SJCRH30 (cell line): ENCODE measurements at places on chromosomes 5 and 9. TPM values are rescaled to one million over a fixed set of nuclear protein-coding genes. Genes with fewer than 3 reads are reported as not detected.

GRCh38 chr5:10660720-10661387 lies 97.0 kb downstream of the ANKRD33B start:
- H3K36me3 ChIP-seq = no peaks in the 10 kb centered on the region
- peaks cover 3% of the 10 kb centered on the region; the same call in 1 of the 2 replicates for H3K4me1 ChIP-seq
- no peaks in the 10 kb centered on the region for H3K27me3 ChIP-seq
- no peak overlapping the region for H3K27ac ChIP-seq

DNA sequence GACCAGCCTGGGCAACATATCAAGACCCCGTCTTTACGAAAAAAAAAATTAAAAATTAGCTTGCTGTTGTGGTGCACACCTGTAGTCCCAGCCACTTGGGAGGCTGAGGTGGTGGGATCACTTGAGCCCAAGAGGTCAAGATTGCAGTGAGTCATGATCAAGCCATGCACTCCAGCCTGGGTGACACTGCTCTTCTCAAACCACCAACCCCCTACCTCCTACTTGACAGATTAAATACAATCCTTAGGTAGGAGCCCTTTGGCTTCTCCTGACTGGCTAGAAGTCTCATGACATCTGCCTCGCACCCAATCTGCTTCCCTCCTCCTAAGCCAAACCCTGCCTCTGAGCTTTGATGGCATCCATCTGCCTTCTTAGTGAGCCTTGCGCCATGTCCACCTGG lies 11.6 kb upstream of the FBP1 start:
- no peak for DNase-seq
- H3K27ac ChIP-seq = no peak overlapping the region
- no peak overlapping the region for H3K4me3 ChIP-seq
- H3K27me3 ChIP-seq = no peaks in the 10 kb centered on the region
- H3K4me1 ChIP-seq = no peaks in the 10 kb centered on the region

- no peaks in the 10 kb centered on the region for H3K36me3 ChIP-seq
- peaks cover 4% of the 10 kb centered on the region; the same call in 1 of the 2 replicates for H3K4me1 ChIP-seq
- no peaks in the 10 kb centered on the region for H3K27me3 ChIP-seq
- no peak overlapping the region for H3K4me3 ChIP-seq
Observed at GRCh38 chr9:133664173-133665050, 28.2 kb downstream of the DBH start.

DNA sequence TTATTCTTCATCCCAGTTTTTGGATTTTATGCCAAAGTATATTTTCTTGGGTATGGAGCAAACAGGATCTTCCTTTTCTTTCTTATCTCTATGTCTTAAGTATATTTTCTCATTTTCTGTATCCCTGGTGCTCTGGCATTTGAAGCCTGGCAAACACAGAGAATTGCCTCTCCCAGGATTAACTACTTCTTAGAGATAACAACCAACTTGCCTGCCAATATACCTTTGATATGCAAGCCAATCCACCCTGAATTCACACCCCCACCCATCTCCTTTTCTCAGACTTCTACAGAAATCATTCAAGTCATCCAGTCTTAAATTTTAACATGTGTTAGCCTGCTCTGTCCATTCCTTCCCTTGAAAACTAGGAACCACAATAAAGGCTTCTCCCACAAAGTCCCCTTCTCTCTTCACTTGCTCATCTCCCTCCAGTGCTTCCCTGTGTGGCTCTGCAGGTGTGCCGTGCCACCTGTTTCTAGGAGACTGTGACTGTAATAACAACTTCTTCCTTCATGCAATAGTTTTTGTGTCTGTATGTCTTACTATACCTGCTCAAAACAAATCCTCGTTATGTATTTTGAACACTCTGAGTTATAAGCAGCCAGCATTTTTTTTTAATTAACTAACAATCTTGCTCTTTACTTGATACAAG lies 649.7 kb upstream of the RIOK2 start:
- no peak overlapping the region for H3K4me3 ChIP-seq
- H3K27me3 ChIP-seq = no peaks in the 10 kb centered on the region
- DNase-seq = no peak
- H3K4me1 ChIP-seq = peaks cover 2% of the 10 kb centered on the region

CBY3 gene
- not detected in 2 replicates for total RNA-seq

DNA sequence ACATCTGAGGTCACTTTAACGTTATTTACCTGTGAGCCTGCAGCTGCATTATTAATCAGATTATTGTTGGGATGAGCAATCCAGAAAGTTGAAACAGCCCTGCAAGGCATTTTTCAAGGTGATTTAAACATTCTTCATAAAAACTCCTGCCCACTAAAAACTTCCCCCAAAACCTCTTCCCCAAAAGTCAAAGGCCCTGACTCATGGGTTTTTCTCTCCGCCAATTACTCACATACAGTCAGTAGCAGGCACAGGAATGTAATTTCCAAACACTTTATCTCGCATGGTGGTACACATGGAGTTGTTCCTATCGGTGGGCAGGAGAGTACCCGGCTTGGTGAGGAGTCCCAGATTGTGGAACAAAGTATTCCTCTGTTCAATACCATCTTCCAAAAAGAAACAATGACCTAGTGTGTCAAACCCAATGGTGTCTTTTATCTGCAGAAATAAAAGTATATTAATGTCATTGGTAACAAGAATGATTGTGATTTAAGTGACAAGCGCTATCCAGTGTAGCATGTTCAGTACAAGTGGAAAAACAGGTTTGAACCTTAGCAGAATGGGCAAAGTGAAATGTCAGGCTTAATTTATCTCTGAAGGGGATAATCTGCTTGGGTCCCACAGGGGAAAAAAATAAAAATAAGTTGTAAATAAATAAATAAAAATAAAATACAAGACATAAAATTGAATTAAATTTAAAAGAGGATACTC lies 38.3 kb downstream of the CEMIP2 start:
- peaks cover 22% of the 10 kb centered on the region for H3K4me1 ChIP-seq
- no peaks in the 10 kb centered on the region for H3K27me3 ChIP-seq
- peaks cover 27% of the 10 kb centered on the region for H3K36me3 ChIP-seq
- no peak overlapping the region for H3K27ac ChIP-seq

FREM1 gene
- total RNA-seq = 10.4 and 12.4 TPM in 2 replicates

CRB2 gene
- 0.08 TPM in 1 of 2 replicates, not detected in the other for total RNA-seq

GRCh38 chr5:14270209-14270702 lies 127.1 kb downstream of the TRIO start:
- no peak overlapping the region for H3K4me3 ChIP-seq
- H3K27ac ChIP-seq = peak overlapping the region; percentile 22; the same call in 1 of the 2 replicates
- no peaks in the 10 kb centered on the region for H3K27me3 ChIP-seq
- no peaks in the 10 kb centered on the region for H3K36me3 ChIP-seq
- DNase-seq = peak; percentile 56

DNA sequence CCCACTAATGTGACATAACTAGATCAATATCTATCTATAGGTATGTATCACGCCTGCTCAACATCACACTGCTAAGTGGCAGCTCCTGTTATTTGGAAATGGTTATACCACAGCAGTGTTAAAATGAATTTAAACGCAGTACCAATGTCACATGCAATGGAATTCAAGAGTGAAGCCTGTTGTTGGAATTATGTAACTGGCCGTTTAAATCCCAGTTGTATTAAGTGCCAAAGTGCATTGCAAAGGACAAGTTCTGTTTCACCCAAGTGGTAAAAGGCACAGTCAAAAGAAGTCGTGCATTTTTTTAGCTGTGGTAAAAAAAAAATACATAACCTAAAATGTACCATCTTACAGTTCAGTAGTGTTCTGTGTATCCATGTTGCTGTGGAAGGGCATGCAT lies 4.3 kb downstream of the NTRK2 start:
- DNase-seq = no peak
- H3K36me3 ChIP-seq = no peaks in the 10 kb centered on the region
- no peak overlapping the region for H3K4me3 ChIP-seq

DNA sequence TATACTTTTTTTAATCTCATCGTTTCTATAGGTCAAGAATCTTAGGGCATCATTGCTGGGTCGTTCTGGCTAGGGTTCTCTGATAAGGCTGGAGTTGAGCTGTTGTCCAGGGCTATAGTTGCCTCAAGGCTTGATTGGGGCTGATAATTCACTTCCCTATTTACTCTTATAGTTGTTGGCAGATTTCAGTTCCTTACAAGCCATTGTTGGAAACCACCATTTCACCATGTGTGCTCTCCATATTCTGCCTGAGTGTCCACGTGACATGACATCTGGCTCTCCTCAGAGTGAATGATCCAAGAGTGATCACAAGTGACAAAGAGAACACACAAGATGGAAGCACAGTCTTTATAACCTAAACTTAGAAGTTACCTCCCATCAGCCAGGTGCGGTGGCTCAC lies 852.2 kb downstream of the EFNA5 start:
- H3K4me1 ChIP-seq = no peaks in the 10 kb centered on the region
- no peak for DNase-seq
- no peak overlapping the region for H3K4me3 ChIP-seq
- no peak overlapping the region for H3K27ac ChIP-seq

GRCh38 chr5:36389245-36389644 lies 87.5 kb upstream of the RANBP3L start:
- no peak for DNase-seq
- H3K4me1 ChIP-seq = no peaks in the 10 kb centered on the region
- H3K36me3 ChIP-seq = no peaks in the 10 kb centered on the region
- H3K4me3 ChIP-seq = no peak overlapping the region
- H3K27ac ChIP-seq = no peak overlapping the region
- no peaks in the 10 kb centered on the region for H3K27me3 ChIP-seq

DNA sequence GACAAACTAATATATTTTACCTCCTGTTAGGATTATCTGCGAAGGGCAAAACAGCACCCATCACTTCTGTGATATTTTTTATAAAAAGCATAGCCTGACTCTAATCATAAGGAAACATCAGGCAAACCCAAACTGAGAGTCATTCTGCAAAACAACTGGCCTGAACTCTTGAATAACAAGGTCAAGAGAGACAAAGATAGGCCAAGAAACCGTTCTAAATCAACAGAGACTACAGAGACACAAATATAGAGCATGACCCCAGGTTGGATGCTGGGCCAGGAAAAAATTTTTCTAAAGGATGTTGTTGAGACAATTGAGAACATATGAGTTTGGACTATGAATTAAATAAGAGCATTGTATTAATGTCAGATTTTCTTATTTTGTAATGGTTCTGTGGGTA lies 384.9 kb downstream of the NFIB start:
- H3K36me3 ChIP-seq = no peaks in the 10 kb centered on the region
- no peak overlapping the region for H3K4me3 ChIP-seq

MGAT1 gene
- 85.6 and 88.5 TPM in 2 replicates for total RNA-seq

NTRK2 gene
- total RNA-seq = under 0.01 TPM in 1 of 2 replicates, not detected in the other

GRCh38 chr9:134356496-134357470 lies 30.5 kb downstream of the RXRA start:
- DNase-seq = no peak
- no peaks in the 10 kb centered on the region for H3K4me1 ChIP-seq
- no peak overlapping the region for H3K4me3 ChIP-seq
- no peaks in the 10 kb centered on the region for H3K27me3 ChIP-seq
- no peak overlapping the region for H3K27ac ChIP-seq
- no peaks in the 10 kb centered on the region for H3K36me3 ChIP-seq

DNA sequence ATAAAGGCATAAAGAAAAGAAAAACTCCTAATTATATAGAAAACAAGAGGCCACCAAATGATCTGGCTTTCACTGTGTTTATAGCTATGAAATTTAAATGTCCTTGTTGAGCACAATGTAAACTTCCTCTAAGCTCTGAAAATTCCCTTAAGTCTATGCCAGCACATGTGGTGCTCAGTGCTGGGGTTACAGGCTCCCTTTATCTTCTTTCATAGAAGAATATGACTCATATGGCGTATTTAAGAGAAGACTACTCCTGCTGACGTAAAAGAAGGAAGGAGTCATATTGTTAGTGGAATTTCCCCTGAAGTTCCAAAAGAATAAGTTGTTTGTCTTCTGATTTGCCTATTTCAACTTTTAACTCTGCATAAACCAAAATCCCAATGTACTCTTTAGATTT lies 30.4 kb downstream of the RNF145 start:
- DNase-seq = peak; percentile 75
- peak overlapping the region; percentile 28 for H3K27ac ChIP-seq
- H3K4me1 ChIP-seq = peaks cover 28% of the 10 kb centered on the region
- no peaks in the 10 kb centered on the region for H3K27me3 ChIP-seq

DNA sequence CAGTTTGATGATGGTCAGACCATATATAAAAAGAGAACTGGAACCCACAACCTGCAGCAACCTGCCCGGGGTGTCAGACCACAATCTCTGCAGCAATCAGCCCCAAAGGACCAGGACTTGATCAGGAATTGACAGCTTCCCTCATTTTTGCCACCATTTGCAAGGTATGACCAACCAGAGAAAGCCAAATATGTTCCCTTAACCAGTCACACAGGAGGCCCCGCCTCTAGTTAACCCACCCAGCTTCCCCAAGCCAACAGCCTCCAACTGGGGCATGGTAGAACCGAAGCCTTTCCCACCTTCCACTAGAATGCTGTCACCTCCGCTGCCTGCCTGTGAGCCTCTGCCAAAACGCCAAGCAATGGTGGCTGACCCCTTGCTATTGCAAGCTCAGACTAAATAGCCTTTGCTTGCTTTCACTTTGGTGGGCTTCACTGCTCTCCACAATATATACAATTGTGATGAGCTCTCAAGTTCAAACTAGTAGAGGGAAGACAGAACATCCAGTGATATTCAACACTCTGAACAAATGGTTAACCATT lies 86.3 kb downstream of the AK8 start:
- peaks cover 8% of the 10 kb centered on the region; the same call in 1 of the 2 replicates for H3K27me3 ChIP-seq
- no peaks in the 10 kb centered on the region for H3K4me1 ChIP-seq
- no peak overlapping the region for H3K27ac ChIP-seq
- no peak for DNase-seq
- no peaks in the 10 kb centered on the region for H3K36me3 ChIP-seq

PAEP gene
- not detected in 2 replicates for total RNA-seq

DNA sequence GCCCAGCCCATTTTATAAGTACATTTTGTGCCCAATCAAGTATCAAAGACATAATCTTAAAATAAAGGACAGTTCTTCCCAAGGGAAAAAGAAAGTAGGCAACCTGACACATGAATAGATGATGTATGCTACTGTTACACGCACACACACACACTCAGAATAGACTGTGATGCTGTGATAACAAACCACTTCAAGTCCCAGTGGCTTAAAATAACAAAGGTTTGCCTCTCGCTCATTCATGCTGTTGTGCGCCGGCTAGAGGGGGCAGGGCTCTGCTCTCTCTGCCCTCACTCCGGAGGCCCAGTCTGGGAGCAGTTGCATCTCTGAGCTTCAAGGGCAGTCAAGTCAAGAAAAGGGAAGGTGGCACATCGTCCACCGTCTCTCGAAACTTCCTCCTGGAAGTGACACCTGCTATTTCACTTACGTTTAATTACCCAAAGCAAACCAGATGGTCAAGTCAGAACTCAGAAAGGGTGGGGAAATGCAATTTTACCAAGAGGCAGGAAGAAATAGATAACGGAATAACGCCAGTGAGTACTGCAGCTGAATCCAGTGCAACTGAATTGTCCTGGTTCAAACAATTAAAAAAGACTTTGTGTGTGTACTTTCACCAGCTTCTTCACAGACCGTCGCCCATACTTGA lies 43.3 kb downstream of the ANKRD33B start:
- no peak for DNase-seq
- no peaks in the 10 kb centered on the region for H3K27me3 ChIP-seq
- H3K27ac ChIP-seq = no peak overlapping the region
- H3K4me3 ChIP-seq = no peak overlapping the region

DNA sequence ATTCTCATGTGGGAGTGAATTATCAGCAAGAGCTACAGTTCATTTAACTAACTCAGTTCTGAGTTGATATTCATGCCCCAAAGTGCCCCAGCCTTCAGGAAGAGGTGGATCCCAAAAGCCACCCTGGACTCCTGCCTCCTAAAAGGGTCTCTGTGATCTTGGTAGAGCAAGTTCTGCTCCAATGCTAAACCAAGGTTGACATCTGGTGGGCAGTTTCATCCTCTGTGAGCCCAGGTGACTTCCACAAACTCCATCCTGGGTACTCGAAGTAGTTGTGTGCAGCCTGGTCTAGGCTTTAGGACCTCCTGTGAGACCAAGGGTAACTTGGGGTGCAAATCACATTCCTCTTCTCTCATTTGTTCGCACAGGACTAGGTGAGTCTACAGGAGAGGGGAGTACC lies 816.8 kb downstream of the MTRR start:
- H3K4me1 ChIP-seq = no peaks in the 10 kb centered on the region
- DNase-seq = no peak
- no peak overlapping the region for H3K4me3 ChIP-seq
- no peaks in the 10 kb centered on the region for H3K36me3 ChIP-seq
- no peaks in the 10 kb centered on the region for H3K27me3 ChIP-seq
